ENCODE measurements at places on chromosomes 7 and 10. TPM values are rescaled to one million over a fixed set of nuclear protein-coding genes. Genes with fewer than 3 reads are reported as not detected.

SLC13A1 gene
- total RNA-seq, result not detected

INHBA gene
- 33.1 TPM for total RNA-seq

UFSP1 gene
- 2.5 TPM for total RNA-seq

COL1A2 gene
- total RNA-seq, result 124 TPM

PON3 gene
- total RNA-seq, result 0.47 TPM

NUTM2D gene
- total RNA-seq, result 3.9 TPM

HMX3 gene
- not detected for total RNA-seq

HOXA5 gene
- total RNA-seq, result not detected

ADAM22 gene
- total RNA-seq, result 90.6 TPM

CYP26A1 gene
- total RNA-seq, result 10.0 TPM

UNCX gene
- not detected for total RNA-seq

C10orf62 gene
- not detected for total RNA-seq

CACNB2 gene
- total RNA-seq, result 25.7 TPM

ZNF727 gene
- total RNA-seq, result 0.47 TPM

AKR1E2 gene
- 49.0 TPM for total RNA-seq

DPYSL4 gene
- total RNA-seq, result 40.6 TPM

ANKRD30A gene
- total RNA-seq, result not detected

WNT16 gene
- 1.2 TPM for total RNA-seq

LGI1 gene
- 66.1 TPM for total RNA-seq

CREB5 gene
- 8.0 TPM for total RNA-seq

NFKB2 gene
- total RNA-seq, result 2.2 TPM

AKR1D1 gene
- total RNA-seq, result not detected

SKIDA1 gene
- total RNA-seq, result 9.4 TPM

CRYGN gene
- not detected for total RNA-seq

TACC2 gene
- total RNA-seq, result 16.1 TPM

LIPN gene
- total RNA-seq, result not detected

CDC14C gene
- 0.31 TPM for total RNA-seq

PIP4K2A gene
- total RNA-seq, result 41.0 TPM

BICC1 gene
- 7.6 TPM for total RNA-seq

PRLHR gene
- total RNA-seq, result 4.1 TPM

HOXA7 gene
- total RNA-seq, result not detected

KAZALD1 gene
- 1.4 TPM for total RNA-seq

SOSTDC1 gene
- 12.6 TPM for total RNA-seq

POU6F2 gene
- total RNA-seq, result 2.0 TPM

GBX1 gene
- total RNA-seq, result not detected

SPDYE18 gene
- total RNA-seq, result 1.4 TPM

TLX1 gene
- not detected for total RNA-seq

FGFBP3 gene
- total RNA-seq, result 29.8 TPM

EN2 gene
- total RNA-seq, result not detected

ANLN gene
- total RNA-seq, result 30.9 TPM

FAM20C gene
- total RNA-seq, result 18.1 TPM

AKR1C3 gene
- total RNA-seq, result 8.0 TPM

SNX10 gene
- 61.5 TPM for total RNA-seq

SCIN gene
- total RNA-seq, result 1.6 TPM

PSD gene
- total RNA-seq, result 101 TPM

FRMD4A gene
- 153 TPM for total RNA-seq

GIMAP6 gene
- 5.5 TPM for total RNA-seq

DLX5 gene
- total RNA-seq, result 3.4 TPM

KLF14 gene
- not detected for total RNA-seq

ATRNL1 gene
- total RNA-seq, result 856 TPM

OR2A12 gene
- not detected for total RNA-seq

MRC1 gene
- total RNA-seq, result 4.5 TPM

MMD2 gene
- total RNA-seq, result 0.94 TPM
